ENCODE measurements at places on chromosomes 4 and X.

- no peak for DNase-seq
Observed at GRCh38 chr4:24754571-24754970, 40.8 kb upstream of the SOD3 start.

GRCh38 chr4:186068581-186069348 is at the start of gene TLR3:
Gene TLR3 (plus strand): TSS chr4:186069156. CDS start chr4:186076620, 7,464 bp downstream.
- DNase-seq: peak; percentile 11

DNA sequence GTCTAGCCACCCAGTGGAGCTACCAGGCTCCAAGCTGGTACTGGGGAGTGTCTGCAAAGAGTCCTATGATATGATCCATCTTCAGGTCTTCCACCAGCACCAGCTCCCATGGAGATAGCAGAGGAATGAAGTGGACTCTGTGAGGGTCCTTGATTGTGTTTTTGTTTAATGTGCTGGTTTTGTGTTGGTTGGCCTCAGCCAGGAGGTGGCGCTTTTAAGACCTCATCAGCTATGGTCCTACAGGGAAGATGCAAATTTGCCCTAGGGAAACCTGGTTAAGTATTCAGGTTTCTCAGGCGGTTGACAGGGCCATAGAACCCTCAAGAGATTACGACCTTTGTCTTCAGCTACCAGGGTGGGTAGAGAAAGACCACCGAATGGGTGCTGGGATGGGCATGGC is 1141.1 kb downstream of the STIM2 start:
- no peak for DNase-seq

GRCh38 chr4:156169011-156169410 is 215.3 kb upstream of the CTSO start:
- peak; percentile 15 for DNase-seq

Measured in RPMI8226 (cell line).